Cardiac ventricle fibroblast (primary cell): ENCODE measurements at places on chromosomes 11 and 22. TPM values are rescaled to one million over a fixed set of nuclear protein-coding genes. Genes with fewer than 3 reads are reported as not detected.

Gene TMEM191B
- total RNA-seq = not detected in 2 replicates

Gene TRPM5
- not detected in 2 replicates for total RNA-seq

Gene APLNR
- 2.1 and 3.9 TPM in 2 replicates for total RNA-seq

Gene UBQLN3
- total RNA-seq = 0.24 TPM in 1 of 2 replicates, not detected in the other

Gene FAM180B
- not detected in 2 replicates for total RNA-seq

Gene SMIM35
- not detected in 2 replicates for total RNA-seq

Gene VWA5A
- total RNA-seq = 15.9 and 18.0 TPM in 2 replicates

Gene RAC2
- total RNA-seq = 54.1 and 55.0 TPM in 2 replicates
